ENCODE measurements at places on chromosomes 1 and 21.

GRCh38 chr1:150486966-150487762 lies at the start of gene TARS2:
Gene TARS2, plus strand, starts transcription at chr1:150487419. Its CDS starts 32 bp downstream, at chr1:150487451.
- DNase-seq: peak; percentile 98

GRCh38 chr1:159686599-159687299 lies 27.6 kb downstream of the CRP start:
- DNase-seq: no peak

GRCh38 chr21:15732290-15732995 lies 2.7 kb downstream of the USP25 start:
- DNase-seq: no peak

- DNase-seq: no peak
Measured at GRCh38 chr1:101025283-101025656, 314 bp downstream of the DPH5 start.

- no peak for DNase-seq
Measured at GRCh38 chr21:17460094-17460493, 52.7 kb upstream of the CXADR start.

DNA sequence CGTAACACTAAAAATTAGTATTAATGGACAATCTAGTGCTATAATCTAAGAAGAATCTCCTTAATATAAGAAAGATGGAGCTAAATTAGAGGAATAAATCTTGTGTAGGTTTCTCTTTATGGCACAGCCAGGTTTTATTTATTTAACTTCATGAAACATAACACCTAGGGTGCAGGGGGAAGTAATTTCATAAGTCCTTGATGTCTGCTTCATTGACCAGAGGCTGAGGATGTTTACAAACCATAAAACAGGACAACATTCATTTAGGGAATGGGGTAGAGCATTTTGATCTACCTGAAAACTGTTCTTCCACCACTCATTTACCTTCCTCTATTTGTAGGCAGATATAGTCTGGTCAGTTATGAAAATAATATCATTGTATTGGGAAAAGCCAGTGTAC lies 95.5 kb downstream of the NGF start:
- no peak for DNase-seq

DNA sequence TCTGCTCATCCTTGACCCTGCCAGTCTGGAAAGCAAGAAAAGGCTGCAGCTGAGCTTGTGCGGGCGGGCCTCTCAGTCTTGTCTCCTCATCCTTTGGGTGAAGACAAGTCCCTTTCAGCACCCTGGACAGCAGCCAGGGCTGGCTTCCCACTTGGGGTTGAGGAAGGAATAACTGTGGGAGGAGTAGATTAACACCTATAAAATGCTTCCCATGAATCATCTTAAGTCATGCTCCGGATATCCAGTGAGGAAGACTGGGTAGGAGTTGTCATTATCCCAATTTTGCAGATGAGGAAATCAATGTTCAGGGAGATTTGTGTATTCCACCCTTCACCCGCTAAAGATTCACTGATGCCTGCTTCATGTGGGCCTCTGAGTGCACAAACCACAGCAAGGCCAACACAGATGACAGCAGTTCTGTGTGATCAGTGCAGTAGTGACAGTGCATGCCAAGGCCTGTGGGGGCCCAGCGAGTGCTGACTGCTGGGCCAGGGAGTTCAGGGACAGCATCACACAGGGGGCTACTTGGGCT lies 20.1 kb upstream of the COL16A1 start:
- DNase-seq: no peak

- DNase-seq: no peak
Measured at GRCh38 chr1:54542962-54543539, 5.0 kb upstream of the ACOT11 start.

DNA sequence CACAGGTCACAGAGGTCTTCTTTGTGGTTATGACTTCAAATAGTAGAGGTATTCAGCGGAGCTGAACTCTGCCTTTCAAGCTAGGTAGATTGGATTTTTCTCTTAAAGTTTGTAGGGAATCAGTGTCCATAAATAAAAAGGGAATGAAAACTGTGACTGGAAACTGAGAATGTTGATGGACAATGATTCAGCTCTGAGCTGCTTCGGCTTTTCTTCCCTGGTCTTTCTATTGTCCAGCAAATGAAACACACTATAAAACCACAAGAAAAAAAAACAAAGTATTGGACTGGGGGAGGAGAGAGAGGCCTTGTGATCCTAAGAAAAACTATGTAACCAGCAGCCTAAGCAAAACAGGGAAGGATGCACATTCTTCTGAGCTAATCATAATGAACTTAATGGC lies 11.1 kb downstream of the TNNI3K start:
- DNase-seq: no peak

DNA sequence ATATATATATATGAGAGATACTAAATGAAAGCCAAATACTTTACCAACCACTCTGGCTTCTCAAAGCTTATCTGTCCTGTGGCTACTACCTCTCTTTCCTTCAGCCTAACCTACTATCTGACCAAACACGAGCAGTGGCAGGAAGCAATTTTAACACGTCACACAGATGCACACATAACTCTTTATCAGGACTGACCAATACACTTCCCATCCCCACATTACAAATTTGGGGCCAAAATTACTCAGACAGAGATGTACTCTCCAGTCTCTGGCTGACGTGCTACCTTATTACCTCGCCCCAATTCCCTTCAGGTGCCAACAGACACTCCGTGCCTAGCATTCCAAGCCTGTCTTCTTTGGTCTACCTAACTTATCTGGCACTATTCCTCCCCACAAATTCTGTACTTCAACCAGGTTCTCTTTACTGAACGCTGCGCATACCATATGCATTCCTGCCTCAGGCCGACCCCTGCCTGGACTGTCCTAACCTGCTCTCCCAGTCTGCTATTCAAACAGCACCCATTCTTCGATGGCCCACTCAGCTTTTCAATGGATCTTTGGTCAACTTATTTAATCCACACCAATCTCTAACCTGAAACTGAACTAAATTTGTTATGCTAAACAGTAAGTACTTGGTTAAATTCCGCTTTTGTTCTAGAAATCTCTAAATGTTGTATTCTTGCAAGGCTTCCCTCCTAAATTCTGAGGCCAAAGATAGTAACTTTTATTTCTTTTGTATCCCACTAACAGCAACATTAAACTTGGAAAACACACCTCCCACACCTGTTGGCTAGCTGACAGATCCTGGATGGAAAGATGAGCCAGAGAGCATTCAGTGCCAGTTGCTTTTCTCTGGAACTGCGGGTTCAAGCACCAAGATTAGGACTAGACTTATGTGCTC lies 27.9 kb downstream of the RERE start:
- DNase-seq: no peak

DNA sequence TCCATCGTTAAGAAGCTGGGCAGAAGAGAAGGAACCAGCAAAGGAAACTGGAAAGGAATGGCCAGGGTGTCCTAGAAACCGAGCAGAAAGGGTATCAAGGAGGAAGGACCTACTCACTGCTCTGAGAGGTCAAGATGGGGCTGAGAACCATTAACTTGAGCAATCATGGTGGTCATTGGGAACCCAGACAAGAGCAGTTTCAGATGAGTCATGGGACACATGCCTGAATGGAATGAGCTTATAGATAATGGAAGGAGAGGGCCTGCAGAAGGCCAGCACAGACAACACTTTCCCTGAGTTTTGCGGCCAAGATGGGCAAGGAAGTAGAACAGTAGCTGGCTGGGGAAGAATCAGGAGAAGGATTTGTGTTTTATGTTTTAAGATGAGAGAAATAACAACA lies 383.2 kb downstream of the KIF26B start:
- DNase-seq: no peak

DNA sequence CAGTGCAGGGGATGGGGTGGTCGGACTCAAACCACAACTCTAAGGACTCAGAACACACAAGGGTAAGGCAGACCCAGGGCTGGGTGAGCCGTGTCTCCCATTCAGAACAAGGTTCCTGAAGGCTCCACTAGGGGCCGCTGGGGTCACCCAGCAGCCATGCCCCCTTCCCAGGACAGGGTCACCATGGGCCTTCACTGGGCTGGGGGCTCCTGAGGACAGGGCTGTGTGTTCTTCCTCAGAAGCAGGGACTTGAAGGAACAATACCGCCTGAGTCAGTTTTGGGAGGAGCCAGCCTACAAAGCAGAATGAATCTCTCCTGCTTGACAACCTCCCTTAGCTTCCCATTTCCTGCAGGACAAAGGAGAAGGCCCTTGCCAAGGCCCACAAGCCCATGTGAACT lies 15.4 kb downstream of the RIMS3 start:
- DNase-seq: no peak

DNA sequence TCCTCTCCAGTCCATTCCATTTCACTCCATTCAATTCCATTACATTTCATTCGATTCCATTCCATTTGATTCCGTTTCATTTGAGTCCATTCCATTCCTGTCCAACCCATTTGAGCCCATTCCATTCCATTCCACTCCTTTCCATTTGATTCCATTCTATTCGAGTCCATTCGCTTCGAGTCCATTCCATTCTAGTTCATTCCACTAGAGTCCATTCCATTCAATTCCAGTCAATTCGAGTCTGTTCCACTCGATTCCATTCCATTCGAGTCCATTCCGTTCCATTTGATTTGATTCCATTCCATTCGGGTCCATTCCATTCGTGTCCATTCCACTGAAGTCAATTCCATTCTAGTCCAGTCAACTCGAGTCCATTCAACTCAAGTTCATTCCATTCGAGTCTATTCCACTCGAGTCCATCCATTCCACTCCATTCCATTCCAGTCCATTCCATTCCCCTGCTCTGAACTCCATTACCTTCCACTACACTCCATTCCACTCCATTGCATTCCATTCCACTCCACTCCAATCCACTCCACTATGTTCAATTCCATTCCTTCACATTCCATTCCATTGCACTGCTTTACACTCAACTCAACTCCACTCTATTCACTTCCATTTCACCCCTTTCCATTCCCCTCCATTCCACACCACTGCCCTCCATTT lies 2569.4 kb upstream of the TPTE start:
- no peak for DNase-seq

DNA sequence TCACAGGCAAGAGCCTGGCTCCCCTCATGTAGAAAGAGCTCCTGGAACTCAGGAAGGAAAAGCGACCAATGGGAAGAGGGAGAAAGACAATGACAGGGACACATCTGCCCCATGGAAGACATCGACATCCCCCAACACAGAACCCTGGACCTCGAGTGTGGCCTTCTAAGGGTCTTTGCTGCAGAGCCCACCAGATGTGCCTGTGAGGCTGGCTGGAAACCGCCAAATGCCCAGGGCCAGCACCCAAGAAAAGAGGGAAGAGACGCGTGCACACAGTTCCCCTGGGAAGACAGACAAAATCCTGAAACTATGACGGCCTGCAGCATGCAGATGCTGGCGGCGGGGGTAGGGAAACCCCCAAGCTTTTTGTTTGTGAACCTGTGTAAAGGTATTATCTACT lies 36.4 kb upstream of the ADARB1 start:
- DNase-seq: no peak

DNA sequence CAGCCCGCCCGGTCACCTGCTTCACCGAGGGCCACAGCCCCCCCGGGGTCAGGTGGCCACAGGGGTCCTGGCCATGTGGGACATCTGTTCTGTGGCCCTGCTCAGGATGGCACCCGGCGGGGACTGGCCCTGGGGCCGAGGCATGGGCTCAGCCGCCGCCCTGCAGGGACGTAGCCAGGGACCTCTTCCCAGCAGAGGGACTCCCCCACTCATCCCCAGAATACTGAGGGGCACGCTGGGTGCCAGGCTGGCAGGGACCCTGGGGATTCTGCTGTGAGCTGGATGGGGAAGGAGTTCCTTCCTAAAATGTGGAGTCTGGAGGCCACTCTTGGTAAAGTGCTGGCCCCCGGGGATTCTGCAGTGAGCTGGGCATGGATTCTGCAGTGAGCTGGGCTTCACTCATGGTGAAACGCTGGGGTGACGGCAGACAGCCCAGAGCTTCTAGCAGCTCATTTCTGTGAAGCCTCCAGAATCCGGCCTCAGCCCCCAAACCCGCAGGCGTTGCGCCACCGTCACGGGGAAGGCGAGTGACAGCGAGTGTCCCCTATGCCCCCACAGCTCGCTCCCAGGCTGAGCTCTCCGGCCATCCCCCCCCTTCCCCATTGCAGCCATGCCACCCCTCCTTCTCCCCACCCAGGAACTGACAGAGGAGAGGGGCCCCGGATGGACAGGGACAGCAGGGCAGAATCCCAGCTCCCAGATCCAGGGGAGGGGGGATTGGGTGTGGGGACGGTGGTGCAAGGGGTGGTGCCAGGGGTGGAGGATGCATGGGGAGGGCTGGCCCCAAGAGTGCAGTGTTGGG lies 1.4 kb downstream of the ITGB2 start:
- no peak for DNase-seq

- DNase-seq: no peak
Measured at GRCh38 chr21:39332175-39332574, 16.7 kb downstream of the HMGN1 start.

DNA sequence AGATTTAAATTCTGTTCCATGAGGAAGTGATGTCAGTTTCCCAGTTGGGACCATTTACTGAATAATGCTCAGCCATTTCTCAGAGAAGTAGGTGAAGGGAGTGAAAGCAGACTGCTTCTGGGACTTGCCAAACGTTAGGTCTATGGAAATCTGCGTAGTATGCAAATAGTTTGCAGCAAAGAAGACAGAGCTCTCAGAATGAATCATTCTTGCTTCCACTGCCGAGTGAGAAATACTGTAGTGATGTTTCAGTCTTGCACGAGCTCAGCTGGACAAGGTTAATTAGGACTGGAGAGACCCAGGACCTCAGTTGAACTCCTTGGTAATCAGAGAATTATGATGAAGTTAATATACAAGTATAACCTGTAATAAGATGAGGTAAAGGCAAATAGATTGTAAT lies 317.7 kb upstream of the DAB1 start:
- DNase-seq: no peak

DNA sequence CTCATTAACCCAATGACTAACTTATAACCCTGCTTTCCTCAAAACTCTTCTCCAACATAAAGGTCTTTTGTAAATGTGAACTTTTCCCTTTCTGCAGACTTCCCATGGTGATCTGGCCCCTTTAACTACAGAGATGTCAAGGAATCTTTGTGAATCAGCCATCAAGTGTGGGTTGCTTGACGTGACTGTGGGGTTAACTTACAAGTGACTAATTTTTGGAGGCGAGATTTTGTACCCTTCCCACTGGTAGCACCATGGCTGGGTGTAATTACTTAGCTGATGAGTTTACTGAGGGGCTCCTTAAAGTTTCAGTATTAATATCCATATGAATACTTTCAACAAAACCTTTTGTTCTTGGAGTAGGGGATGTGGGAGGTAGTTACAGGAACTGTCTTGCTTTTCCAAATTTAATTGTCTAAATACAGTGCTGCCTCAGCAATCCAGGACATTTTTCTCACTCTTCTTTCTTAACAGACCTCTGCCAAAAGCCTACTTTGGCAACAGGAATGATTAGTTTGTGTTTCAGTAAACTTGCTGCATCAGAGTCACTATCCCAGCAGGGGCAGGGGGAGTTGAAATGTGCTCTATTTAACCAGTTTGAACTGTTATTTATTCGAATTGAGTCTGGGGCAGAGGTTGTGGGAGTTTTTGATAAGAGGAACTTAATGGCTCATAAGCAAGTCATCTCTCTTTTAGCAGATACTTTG lies 217.3 kb upstream of the FGGY start:
- no peak for DNase-seq
